ENCODE measurements at places on chromosomes 3 and 15.

DNA sequence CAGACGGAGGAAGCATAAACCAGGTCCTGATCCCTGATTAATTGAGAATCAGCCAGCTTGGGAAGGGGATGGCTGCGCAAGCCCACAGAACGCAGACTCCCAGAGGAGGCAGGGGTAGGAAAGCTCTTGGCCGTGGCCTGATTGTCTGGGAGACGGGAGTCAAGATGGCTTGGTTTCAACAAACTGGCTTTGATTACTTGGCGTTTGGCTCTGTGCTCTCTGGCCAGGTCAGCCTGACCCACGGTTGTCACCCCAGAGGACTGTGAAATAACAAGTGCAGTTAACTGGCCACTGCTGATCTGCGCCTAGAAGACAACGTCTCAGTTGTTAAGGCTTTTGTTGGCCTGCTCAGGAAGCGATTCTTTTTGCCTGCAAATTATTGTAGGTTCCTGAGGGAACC is 387.0 kb upstream of the PROK2 start:
- DNase-seq: no peak

DNA sequence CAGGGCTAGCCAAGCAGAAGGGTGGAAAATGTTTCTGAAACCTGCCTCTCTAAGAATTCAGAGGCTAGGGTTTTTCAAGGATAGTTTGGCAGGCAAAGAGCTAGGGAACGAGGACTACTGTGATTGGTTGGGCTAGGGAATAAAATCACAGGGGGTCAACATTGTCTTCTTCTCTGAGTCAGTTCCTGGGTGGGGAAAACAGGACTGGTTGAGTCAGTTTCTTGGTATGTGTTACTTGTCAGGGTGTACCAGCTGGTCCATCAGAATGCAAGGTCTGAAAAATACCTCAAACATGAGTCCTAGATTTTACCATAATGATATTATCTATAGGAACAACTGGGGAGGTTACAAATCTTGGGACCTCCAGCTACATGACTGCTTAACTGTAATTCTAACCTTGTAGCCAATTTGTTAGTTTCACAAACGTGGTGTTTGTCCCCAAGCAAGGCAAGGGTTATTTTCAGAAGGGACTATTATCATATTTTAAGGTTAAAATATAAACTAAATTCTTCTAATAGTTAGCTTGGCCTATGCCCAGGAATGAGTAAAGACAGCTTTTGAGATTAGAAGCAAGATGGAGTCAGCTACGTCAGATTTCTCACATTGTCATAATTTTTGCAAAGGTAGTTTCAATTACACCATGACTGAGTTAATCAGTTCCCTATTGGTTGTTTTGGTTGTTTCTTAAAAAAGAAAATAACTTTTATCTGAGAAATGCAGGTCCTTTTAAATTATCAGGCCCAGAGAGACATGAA is 231.5 kb downstream of the ALCAM start:
- DNase-seq: peak; percentile 69

DNA sequence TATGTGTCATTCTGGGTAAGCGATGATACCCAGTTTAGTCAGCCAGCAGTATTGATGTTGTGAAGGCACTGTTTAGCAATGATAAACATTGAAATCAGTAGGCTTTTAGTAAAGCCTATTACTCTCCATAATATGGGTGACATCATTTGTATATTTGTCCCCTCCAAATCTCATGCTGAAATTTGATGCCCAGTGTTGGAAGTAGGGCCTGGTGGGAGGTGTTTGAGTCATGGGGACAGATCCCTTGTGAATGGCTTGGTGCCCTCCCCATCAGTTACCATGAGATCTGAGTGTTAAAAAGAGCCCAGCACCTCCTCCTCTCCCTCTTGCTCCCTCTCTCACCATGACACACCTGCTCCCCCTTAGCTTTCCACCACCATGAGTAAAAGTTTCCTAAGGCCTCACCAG is 31.4 kb upstream of the FAN1 start:
- no peak for DNase-seq

GRCh38 chr3:153657046-153657445 is 464.1 kb upstream of the ARHGEF26 start:
- DNase-seq: no peak

GRCh38 chr3:155664925-155665695 is 79.8 kb downstream of the PLCH1 start:
- DNase-seq: peak; percentile 87

GRCh38 chr3:46850468-46850779 is 12.8 kb downstream of the MYL3 start:
- no peak for DNase-seq

- DNase-seq: no peak
These were observed 47.7 kb downstream of the TUSC7 start for GRCh38 chr3:116757315-116757714.

GRCh38 chr15:91186904-91187656 is 87.0 kb downstream of the SV2B start:
- no peak for DNase-seq

DNA sequence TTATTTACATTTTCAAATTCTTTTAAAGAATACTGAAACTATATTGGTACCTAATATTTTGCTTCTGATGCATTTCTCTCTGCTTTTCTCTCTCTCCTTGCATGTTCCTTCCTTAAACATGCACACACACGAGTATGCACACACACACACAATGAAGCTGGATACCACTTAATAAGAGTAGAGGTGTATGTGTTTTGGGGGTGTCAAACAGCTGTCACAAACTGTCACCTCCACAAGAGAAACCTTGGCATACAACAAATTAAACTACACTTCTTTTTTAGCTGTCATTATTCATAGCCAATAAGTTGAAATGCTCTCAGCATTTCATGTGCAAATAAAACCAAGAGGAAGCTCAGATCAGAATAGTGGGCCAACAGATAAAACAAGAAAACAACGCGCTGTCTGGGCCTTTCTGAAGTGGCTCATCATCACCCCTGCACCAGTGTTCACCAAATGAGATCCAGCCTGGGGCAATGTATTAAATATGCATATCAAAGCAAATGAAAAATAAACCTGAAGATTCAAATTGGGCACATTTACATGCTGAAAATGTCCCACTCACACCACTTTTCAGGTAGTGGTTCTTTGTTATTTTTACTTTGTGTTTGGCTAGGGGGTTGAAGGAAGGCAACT is 9.7 kb downstream of the MEIS2 start:
- no peak for DNase-seq

GRCh38 chr3:55555873-55556618 is 68.9 kb upstream of the WNT5A start:
- DNase-seq: no peak

DNA sequence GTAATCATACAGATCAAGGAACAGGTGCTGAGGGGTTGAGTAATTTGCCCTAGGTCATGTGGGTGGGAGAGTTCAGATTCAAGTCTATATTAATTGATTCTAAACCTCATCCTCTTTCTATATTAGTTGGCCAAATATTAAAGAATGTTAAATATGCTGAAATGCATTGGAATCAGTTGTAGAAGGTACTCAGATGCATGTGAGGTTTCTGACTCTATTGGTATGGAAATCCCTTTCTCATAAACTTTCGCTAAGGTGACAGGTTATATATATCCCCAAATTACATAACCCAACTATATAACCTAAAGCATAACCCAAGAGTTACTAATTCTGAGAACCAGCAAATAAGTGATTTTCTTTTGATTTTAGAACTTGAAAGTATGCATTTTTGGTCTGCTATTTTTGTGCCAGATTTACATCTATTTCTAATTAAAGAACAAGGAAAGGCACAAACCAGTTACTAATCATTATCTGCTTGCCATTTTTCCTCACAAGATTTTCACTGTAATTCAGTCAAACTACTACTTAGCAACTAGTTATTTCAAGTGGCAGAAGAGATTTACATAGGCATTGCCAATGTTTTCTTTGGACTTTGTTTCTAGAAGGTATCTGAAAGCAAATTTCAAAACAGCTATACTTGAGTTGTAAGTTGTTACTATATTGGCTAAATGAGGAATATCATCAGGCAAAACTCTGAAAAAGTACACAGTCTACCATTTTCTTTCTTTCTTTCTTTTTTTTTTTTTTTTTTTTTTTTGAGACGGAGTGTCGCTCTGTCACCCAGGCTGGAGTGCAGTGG is 201.3 kb downstream of the RBMS3 start:
- DNase-seq: no peak

- DNase-seq: no peak
These were observed 53.5 kb downstream of the RAP2B start for GRCh38 chr3:153215497-153215896.
